ENCODE measurements at places on chromosomes 2 and 18.

GRCh38 chr18:56945171-56946083 is 201.5 kb upstream of the BOD1L2 start:
- DNase-seq = no peak

DNA sequence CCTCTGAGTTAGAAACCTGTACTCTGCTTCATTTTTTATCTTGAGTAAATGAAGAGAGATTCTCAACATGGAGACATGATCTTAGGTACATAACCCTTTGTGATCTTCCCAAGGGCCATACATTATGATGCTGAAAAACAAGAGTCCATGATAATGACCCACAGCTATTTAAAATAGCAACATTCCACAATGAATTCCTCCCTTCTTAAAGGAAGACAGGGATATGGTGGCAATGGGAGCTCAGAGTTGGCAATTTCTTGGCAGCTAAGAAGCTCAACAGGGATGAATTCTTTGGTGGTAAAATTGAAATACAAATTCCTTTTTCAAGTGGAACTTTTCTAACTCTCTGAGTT is 638.5 kb downstream of the CNTNAP5 start:
- DNase-seq = no peak

DNA sequence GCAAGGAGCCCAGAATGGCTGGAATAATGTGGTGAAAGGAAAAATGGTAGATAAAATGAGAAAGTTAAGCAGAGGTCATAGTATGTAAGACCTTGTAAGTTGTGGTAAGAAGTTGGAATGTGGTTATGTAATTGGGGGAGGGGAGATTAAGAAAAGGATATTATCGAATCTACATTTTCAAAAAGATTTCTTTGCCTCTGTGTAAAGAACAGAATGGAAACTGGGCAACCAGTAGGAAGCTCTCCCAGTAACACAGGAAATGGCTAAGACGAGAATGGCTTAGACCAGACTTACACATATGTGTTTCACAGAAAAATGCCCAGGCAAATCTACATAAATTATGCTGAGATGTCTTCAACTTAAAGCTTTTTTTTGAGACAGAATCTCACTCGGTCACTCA is 13.2 kb downstream of the MEMO1 start:
- no peak for DNase-seq

DNA sequence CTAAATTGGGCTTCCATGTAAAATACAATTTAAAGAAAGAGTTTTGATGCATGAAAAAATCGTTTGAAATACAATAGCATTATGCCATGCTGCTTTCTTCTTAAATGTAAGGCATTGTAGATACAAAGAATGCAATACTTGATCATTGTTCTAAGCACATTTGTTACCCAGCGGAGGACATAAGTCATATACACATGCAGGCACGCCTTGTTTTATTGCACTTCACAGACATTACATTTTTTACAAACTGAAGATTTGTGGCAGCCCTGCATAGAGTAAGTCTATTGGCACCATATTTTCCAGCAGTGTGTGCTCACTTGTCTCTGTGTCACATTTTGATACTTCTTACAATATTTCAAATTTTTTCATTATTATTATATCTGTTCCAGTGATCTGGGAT is 345.0 kb downstream of the CLIP4 start:
- DNase-seq = no peak

DNA sequence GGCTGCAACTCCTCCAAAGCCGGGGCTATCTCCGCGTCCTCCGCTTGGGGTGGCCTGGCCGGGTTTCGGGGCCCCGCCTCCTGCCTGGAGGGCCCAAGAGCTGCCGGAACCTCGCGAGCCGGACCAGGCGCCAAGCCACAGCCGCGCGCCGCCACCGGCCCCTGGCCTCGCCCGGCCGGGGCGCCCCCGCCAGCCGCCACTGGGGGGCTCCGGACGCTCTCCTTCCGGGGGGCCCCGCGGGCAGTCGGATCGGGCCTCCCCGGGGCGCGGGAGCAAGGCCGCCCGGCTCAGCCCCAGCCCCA is 17.4 kb upstream of the HAAO start:
- no peak for DNase-seq

- no peak for DNase-seq
Observed at GRCh38 chr2:102141970-102142828, at the start of gene IL1R1. Gene IL1R1 (plus strand): TSS chr2:102142746. CDS start chr2:102157725, 14,979 bp downstream.

DNA sequence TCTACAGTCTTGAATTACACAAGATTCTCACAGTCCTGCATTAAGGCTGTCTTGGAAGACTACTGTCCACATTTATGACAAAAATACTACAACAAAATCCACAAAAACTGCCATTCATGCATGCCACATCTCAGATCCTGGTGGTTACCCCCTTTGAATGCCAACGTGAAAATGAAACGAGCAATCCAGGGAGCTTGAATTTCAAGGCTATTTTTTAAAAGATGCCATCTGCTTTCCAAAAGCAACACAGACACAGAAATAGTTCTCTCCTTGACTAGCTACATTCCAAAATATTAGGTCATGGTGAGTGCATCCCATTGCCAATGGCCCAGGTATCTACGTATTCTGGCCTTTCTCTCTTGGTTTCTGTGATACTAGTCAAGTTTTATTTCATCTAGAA is 36.3 kb downstream of the IRS1 start:
- DNase-seq = no peak

GRCh38 chr2:7899923-7900322 is 781.9 kb upstream of the ID2 start:
- DNase-seq = no peak

GRCh38 chr2:134075204-134075603 is 178.7 kb upstream of the MGAT5 start:
- DNase-seq = no peak

GRCh38 chr18:5630057-5630899 is 86.5 kb upstream of the EPB41L3 start:
- peak; percentile 14 for DNase-seq

DNA sequence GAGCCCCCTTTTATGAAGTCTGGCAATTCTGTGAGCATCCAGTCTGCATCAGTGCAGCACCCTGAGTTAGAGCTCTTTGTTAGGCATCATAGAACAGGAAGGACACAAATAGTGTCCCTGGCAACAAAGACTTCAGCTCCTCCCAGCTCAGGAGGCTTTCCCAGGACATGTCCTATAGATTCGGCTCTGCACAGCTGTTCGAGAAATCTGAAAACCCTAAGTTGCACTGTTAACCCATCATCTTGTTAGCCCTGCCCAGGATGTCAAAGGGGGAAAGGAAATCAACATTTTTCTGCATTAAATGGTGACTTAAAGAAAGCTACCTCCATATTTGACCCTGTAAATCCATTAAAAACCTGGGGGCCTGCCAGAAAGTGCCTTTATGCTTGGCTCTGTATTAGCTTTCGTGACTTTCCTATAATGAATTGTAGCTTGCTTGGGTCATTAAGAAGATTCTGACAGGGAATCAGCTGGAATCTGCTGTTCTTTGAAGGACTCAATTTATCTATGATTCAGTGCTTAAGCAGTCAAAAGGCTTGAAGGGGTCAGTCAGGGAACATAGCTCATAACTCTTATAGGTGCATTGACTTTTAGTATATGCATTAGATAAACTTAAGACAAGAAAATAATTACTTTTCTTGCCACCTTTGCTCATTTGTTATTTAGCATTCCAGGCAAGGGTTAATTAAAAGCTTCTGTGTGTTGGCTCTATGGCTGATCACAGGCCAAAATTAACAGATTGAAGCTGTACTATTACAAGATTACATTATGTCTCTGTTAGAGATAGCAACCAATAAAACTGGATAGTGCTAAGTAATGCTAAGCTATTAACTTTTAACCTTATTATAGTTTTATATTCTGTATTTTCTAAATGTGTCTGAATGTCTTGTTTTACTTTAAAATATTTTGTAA is 20.6 kb downstream of the ERMN start:
- no peak for DNase-seq

DNA sequence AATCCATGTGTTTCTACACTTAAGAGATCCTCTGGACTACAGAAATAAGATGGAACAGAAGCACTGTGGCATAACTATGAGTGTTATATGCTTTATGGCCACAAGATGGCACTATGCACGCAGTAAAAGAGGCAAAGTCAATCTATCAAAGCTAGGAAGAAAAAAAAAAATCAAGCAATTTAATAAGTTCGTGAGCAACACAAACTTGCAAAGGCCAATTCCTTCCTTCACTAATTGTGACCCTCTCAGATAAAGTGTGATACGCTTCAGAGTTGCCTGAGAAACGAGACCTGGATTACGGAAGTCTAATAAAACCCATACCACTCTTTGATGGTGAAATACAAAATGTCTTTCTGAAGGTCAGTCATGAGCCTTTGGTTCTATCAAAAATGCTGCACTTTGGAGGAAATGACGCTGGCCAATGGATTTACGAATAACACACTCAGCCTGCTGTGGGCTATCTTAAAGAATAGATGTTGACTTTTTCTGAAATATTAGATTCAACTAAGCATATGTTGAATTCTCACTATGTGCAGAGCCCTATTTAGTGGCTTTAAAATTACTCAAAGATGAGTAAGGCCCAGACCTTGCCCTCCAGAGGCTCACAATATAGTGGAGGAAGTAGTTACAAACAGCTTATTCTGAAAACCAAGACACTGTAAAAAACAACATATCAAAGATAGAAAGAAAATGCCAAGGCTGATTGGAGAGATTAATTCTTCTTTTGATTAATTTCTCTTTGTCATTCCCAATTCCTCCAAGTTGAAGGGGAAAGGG is 35.5 kb upstream of the TTR start:
- peak; percentile 10 for DNase-seq

DNA sequence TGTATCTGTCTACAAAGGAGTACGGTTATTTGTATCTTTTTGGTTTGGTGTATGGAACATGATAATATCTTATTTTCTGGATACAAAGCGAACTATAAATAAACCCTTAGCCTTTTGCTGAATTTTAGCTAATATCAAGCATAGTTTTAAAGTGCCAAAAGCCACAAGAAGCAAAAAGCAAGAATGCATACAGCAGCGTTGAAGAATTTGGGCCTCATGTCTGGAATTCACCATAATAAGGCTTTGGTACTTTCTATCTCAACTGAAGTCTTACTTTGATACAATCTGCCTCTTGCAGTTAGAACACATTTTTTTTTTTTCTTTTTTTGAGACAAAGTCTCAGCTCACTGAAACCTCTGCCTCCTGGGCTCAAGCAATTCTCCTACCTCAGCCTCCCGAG is 151.5 kb downstream of the ERBB4 start:
- DNase-seq = no peak

GRCh38 chr2:235098736-235099494 is 147.1 kb downstream of the SH3BP4 start:
- DNase-seq = no peak

GRCh38 chr18:75782204-75782603 is 354.7 kb upstream of the SMIM21 start:
- DNase-seq = no peak

DNA sequence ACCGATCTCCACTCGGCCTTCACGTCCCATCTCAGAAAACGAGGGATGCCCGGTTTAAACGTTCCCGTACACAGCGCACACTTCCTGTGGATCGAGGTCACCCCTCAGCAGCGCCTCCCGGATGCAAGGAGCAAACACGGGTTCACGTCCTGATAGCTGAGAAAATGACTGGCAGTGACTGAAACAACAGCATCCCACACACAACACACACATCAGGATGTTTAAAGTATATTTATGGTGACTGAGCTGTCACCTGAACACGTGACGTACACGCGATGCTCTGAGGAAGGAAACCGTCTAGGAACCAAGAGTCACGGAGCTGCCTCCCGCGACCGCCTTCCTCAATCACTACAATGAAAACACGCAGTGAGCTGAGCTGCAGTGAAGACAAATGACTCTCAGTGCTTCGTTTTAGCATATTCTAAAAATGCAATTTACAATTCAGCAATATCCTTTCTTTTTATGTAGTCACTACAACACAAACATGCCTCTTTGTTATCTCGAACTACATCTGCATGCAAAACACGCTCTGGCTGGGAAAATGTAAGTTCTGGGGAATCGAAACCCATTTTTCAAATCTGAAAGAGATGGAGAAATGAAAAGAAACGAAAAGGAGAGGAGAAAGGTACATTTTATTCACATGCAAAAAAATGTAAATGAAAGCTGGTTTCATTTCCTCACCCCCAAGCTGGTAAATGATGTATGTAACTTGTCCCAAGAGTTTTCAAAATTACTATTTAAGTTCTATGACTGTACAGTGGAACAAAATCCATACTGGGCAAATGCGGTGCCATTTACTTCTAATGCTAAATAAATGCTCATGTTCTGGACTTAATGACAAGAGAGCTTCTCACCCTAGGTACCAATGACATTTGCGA is 19.8 kb downstream of the HDAC4 start:
- DNase-seq = peak; percentile 60

- no peak for DNase-seq
Observed at GRCh38 chr2:226431288-226431948, 368.2 kb downstream of the IRS1 start.

- no peak for DNase-seq
Observed at GRCh38 chr2:17581831-17582230, 41.3 kb downstream of the VSNL1 start.

DNA sequence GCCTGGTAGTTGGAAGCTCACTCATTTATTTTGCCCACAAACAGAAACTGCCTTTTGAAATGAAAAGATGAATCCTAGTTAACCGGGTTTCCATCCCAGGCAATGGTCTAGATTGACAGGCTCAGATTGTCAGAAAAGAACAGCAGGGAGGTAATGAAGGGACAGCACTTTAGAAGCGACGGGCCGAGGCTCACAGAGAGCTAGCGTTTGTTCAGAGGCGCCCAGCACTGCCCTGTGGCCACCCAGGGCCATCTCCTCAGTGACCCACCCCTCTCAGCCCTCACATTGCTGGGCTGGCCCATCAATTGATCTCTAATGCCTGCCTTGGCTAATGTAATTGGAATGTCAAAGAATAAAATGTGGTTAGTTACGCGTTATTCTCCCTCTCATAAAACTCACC is 304.8 kb downstream of the CDCA7 start:
- no peak for DNase-seq

DNA sequence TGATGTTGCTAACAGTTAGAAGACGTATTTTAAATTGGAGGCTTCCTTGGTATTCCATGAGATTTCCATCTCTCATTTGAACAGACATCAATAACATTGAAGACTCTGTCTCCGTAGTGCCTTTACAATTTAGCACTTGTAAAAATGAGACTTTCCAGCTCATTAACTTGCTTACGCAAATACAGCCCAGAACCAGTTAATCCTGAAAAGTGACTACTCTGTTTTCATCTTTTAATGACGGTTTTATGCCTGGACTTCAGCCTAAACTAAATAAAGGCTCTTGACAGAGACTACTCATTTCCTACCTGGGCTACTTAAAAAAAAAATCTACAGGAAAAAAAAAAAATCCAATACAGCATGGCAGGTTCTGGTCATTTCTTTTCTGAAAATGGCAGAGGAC is 148.6 kb downstream of the LRATD1 start:
- no peak for DNase-seq
